ENCODE measurements at places on chromosomes 5 and 9.

DNA sequence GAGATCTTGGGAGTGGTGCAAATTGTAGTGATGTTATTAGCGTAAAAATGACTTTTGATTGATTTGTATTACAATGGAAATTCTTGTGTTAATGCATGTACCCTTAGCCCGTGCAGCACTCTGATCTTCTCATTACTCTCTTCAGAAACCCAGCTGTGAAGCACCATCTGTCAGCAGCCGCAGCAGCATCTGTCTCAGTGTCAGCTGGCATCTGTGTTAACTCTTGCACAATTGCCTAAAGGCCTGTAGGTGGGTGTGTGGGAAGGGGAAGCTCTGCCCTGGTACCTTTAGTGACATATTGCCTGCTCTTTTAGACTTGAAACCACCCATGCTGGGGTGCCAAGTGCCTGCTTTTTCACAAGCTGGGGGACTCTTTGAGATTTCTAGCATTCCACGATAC, 101.3 kb downstream of the FBXL7 start:
- DNase-seq, result no peak

GRCh38 chr9:37398464-37399025, 24.0 kb upstream of the GRHPR start:
- no peak for DNase-seq

- DNase-seq, result no peak
Measured at GRCh38 chr9:129264388-129264787, 86.3 kb upstream of the IER5L start.

GRCh38 chr5:109453251-109453650, 43.5 kb upstream of the PJA2 start:
- DNase-seq, result no peak

DNA sequence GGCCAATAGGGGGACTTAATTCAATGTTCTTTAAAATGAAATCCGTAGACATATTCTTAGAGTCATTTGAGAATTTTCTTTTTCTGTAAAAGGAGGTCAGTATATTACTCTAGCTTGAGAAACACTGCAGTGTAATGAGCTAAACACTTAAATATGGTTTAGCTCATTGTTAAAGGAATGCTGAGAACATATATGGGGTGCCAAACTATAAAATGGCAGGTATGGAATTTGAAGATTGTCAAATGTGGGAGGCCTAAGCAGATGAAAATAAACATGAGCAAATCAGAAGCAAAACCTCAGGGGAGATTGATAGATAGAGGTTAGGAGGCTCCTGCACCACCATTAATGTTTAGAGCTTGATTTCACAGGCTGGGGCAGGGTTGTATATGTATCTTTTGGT, 57.9 kb downstream of the STX17 start:
- no peak for DNase-seq

- DNase-seq, result no peak
Measured at GRCh38 chr9:35186524-35186923, 24.7 kb downstream of the UNC13B start.

GRCh38 chr9:83520292-83520691, 17.9 kb downstream of the FRMD3 start:
- DNase-seq, result no peak

DNA sequence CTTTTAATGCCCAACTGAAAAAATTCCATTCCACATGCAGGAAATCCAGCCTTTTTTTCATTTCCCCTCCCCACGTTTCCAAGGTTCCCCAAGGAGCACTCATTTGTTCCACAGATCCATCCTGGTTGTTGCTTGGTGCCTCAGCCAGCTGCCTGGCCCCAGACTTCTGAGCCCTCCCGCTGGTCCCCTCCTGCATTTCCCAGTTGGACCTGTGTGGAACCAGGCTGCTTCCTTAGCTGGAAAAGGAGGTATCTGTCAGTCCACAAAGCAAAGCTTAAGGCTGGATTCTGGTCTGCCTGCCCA, 44.8 kb downstream of the ANGPTL2 start:
- DNase-seq, result no peak

DNA sequence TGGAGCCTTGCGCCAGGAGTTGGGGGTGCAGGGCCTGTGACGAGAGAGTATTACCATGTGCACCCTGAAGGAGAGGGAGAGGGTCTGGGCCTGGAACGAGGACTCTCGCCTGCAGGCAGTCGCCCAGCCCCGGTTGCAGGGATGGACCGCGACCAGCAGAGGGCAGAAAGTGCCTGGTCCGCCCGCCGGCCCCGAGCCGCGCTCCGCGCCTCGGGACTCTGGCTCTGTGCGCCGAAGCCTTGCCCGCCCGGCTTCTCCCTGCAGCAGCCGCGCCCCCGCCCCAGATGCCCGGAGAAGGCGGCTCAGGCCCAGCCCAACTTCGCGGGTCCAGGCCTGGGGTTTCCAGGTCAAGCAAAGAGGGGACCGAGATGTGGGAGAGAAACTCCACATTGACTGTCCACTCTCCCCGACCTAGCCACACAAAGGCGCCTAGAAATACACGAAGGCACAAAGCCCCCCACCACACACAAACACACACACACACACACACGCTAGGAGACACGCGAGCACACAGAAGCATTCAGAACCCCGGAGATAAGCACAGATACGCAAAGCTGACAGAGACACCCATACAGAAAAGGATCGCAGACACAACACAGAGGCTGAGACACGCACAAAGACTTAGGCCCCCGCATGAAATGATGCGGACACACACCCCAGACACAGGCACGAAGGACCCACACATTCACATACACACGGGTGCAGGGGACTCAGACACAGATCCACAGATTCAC, 2.0 kb upstream of the LMX1B start:
- peak; percentile 68 for DNase-seq

DNA sequence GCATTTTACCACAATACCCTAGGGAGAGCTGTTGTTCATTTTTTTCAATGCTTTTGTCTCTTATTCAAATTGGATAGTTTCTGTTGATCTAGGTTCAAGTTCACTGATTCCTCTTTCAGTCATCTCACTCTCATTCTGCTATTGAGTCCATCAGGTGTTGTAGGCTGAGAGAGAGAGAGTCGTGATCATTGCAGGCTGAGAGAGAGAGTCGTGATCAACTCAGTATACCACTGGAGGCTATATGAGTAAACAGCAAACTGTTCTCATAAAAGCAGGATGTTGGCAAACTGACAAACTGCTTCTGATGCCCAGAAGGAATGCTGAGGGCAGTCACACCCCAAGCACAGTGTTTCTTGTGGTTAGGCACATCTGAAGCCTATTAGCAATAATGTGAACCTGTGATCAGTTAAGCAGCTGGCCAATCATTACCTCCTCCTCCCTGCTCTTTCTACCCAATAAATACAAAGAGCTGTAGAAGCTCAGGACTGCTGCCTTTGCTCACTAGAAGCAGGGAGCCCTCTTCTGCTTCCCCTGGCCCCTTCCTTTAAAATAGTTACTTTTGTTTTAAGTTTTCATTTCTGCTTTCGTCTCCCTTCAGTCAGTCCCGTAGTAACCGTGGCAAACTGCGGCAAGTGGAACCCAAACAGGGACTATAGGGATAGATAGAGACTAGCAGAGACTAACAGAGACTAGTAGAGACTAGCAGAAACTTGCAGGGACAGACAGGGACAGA, 476.1 kb upstream of the ACO1 start:
- DNase-seq, result no peak

GRCh38 chr5:16903480-16904300, 32.4 kb downstream of the MYO10 start:
- DNase-seq, result no peak

DNA sequence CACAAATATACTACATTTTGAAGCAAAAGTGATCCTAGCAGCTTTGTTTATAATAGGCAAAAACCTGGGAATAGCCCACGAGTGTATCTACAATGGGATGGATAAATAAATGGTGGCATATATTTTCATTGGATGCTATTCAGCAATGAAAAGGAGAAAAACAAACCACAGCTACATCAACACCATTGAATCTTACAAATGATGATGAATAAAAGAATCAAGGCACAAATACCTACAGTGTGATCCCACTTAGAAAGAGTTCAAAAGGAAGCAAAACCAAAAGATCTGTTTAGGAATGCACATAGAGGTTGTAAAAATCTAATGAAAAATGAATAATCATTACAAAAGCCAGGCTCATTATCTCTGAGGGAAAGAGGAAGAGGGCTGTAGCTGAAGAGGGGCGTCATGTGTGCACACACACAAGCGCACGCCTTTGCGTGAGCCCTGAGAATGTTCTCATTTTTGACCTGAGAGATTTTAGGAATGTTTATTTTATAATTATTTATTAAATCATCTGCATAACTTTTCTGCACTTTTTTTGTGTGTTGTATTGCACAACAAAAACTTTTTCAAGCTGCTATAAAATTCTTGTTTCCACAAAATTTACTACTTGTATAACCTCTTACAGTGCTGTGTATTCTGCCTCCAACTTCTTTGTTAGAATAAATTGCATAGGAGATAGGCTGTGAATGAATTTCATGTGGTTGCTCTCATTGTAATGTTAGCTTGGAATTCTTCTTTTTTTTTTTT, 5.9 kb upstream of the RHOBTB3 start:
- no peak for DNase-seq

DNA sequence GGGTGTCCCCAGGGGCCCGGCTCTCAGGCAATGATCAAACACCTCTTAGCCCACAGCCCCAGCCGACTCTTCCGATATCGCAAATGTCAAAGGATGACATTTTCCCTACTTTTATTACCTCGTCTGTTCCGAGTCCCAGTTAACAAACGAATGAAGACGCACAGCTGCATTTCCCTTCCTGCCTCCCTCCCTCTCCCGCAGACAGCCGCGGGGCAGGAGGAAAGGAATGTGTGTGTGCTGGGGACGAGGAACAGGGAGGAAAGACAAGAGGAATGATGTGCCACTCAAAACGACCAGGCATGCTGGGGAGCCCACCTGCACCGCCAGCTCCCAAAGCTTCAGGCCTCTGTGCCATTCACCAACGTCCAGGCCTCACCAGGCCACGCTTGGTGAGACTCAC, 125.9 kb upstream of the SARDH start:
- DNase-seq, result no peak

GRCh38 chr5:45691656-45692055, 4.5 kb downstream of the HCN1 start:
- no peak for DNase-seq

DNA sequence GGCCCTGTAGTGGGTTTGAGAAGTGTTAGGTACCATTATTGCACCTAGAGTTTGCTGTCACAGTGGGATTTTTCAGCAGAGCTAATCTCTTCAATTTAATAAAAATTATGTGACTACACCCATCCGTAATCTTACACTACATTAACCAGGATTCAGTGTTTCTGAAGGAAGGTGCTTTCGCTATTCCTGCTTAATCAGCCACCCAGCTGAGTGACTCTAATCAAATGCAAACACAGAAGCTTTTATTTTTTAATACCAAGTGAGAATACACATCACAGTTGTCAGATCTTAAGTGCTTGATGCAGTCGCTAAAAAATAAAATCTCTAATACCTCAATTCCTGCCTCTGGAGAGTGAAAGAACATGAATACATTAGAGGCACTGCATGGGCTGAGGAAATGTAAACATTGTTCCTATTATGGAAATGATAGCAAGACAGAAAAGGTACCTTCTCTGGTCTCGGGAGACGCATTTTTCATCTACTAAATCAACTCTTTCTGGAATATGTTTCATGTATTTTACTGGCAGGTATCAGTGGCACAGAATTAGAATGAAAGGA, 125.7 kb downstream of the SEMA6A start:
- DNase-seq, result peak; percentile 68

- no peak for DNase-seq
Measured at GRCh38 chr5:82356021-82356420, 77.9 kb upstream of the RPS23 start.

DNA sequence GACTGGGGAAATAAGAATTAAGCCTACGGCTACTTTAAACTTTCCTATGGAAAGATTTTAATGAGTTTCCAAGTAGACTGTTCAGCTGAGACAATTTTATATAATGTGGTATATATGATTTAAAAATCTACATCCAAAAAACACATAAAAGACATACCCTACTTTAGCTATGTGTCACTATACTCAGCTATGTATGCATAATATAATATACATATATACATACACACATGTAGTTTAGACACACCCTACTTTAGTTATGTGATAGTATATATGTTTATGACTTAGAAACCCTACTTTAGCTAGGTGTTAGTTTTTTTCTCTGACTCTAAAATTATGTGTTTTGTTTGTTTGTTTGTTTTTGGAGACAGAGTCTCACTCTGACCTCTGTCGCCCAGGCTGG, 100.5 kb upstream of the DAB2 start:
- no peak for DNase-seq

- peak; percentile 52 for DNase-seq
Measured at GRCh38 chr5:115842089-115842935, 577 bp downstream of the AP3S1 start.

DNA sequence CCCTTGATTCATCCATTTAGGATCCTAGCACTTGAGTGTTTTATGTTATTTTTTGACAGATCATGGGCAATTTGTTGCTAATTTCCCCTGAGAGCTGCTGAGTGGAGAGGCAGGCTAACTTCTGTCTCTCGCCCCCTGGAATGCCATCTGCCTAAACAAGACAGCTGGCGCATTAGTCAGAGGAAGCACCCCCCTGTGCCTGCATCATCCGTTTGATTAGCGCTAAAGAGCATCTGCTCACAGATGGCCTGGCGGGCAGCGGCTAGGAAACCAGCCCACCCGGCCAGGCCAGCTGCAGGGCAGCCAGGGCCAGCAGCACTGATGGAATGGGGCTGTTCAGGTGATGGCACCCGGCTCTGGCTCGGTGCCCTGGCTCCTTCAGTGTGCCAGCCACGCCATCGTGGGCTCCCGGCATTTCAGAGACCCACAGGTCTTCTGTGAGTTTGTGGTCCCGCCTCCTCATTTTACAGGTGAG, 22.9 kb upstream of the ASS1 start:
- DNase-seq, result peak; percentile 36

GRCh38 chr5:187042-187431, 4.3 kb upstream of the LRRC14B start:
- DNase-seq, result no peak

DNA sequence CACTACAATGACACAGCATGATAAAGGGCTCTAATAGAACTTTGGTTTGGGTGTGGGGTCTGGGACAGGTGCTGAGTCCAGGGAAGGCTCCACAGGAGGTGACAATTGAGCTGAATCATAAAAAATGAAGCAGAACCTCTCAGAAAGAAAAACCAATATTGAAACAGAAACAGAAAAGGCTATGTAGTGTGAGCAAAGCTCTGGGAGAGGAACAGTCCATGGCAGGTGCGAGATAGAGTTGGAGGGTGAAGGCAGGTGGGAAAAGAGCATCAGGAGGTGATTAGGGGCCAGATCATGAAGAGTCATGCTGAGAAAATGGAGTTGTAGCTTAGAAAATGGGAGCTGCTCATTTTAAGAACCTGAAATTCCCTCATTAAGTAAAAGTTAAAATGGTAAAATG, 164.9 kb downstream of the KCTD16 start:
- peak; percentile 99 for DNase-seq

GRCh38 chr5:109676920-109677319, 12.8 kb upstream of the MAN2A1 start:
- no peak for DNase-seq

Data from NCI-H748 treated with DMSO at 0.1 percent for 48 hours (cell line).